Myometrial cell (primary cell): ENCODE measurements at places on chromosomes 4 and X. TPM values are rescaled to one million over a fixed set of nuclear protein-coding genes. Genes with fewer than 3 reads are reported as not detected.

AKAP14 gene
- total RNA-seq = not detected in 2 replicates

ZNF827 gene
- 3.2 and 11.5 TPM in 2 replicates for total RNA-seq

VSIG4 gene
- total RNA-seq = not detected in 2 replicates

SERPINA7 gene
- total RNA-seq = not detected in 2 replicates

FGF2 gene
- 11.5 and 18.3 TPM in 2 replicates for total RNA-seq

RTL9 gene
- 0.18 TPM in 1 of 2 replicates, not detected in the other for total RNA-seq

SPANXN1 gene
- not detected in 2 replicates for total RNA-seq

ASB5 gene
- total RNA-seq = not detected in 2 replicates

RTL5 gene
- 0.58 and 1.2 TPM in 2 replicates for total RNA-seq

FANCB gene
- total RNA-seq = 4.6 and 9.2 TPM in 2 replicates

ADH7 gene
- total RNA-seq = not detected in 2 replicates

PAGE4 gene
- total RNA-seq = not detected in 2 replicates

SLBP gene
- total RNA-seq = 50.7 and 60.3 TPM in 2 replicates

GAGE12F gene
- total RNA-seq = not detected in 2 replicates

NUP62CL gene
- 1.4 TPM in 1 of 2 replicates, not detected in the other for total RNA-seq

TLR6 gene
- 0.58 and 2.7 TPM in 2 replicates for total RNA-seq
